ENCODE measurements at places on chromosomes 2 and 18. TPM values are rescaled to one million over a fixed set of nuclear protein-coding genes. Genes with fewer than 3 reads are reported as not detected.

DNA sequence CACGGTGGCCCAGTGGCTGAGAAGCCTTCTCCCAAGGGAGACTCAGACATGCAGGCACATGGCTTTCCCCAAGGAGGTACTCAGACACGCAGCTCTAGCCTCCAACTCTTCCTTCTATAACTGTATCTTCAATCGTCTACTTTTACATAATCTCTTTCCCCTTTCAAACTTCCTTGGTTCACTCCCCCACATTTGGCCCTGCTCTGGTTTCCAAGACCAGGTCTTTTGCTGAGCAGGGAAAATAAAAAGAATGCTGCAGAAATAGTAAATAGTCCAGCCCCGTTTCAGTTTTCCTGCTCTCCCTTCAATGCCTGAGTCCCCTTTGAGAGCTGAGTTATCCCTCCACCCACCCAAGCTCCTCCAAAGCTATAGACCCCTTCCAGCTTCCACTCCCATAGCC, 635.0 kb downstream of the ARHGAP15 start:
- DNase-seq, result no peak

GRCh38 chr2:72293620-72294019, 146.0 kb upstream of the CYP26B1 start:
- no peak for DNase-seq

Gene CD8B2
- not detected for total RNA-seq

DNA sequence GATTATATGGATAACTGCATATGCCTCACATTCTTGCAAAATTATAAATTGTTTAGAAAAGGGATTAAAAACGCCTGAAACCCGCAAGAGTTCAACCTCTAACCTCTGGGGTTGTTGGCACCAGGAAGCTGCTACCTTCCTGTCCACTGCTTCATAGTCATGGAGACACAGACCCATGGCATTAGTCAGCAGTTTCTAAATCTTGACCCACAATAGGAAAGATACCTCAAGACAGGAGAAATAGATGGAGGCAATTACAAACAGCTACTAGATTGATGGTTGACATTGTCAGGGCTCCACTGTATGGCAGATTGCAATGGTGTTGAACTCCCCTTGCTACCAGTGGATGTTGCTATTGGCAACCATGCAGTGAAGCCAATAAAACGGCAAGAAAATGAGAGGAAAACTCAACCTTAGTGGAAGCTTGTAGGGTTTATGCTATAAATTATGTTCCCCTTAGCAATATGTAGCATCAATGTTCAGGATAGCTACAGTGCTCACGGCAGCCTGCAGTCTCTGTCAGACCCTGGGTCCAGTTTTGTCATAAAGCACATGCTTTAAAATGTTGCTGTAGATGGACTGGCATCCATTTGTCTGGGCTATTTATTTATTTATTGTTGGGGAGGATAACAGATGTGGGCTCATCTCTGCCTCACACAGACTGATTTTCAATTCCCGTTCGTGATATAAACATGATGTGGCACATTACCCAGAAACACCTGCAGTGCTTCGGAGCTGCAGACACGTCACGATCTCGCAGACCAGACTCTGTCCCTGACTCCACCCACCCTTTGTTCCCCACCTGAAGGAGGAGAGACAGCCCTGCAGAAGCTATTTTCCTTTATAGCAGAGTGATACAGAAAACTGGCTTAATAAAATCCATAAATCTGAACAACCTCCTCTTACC, 233.4 kb downstream of the AGPS start:
- no peak for DNase-seq

DNA sequence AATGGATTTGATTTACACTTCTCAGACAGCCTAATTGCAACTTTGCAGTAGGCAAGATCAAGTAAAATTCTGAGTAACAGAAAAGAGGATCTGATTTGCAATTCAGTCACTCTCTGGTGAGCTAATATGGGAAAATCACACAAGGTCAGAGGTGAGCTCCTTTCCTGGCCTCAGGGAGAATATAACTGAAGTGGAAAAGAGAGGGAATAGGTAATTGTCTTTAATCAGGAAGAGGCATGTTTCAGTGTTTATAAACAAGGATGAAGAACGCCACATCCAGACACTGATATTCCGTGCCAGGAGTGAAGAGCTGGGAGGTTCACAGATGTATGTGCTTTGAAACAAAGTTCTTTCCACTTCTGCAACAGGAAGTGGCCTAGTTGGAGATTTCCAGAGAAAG, 127.1 kb downstream of the ETAA1 start:
- DNase-seq, result no peak
